ENCODE measurements at places on chromosomes 13 and 19.
A peak's percentile ranks its signal among the peaks of the same experiment; 100 is the strongest.

- no peak for DNase-seq
Measured at GRCh38 chr13:97335488-97336134, 98.4 kb upstream of the RAP2A start.

GRCh38 chr19:30719189-30719998 lies 347.2 kb downstream of the ZNF536 start:
- peak; percentile 55 for DNase-seq

- no peak for DNase-seq
Measured at GRCh38 chr13:34749046-34749445, 193.0 kb upstream of the NBEA start.

DNA sequence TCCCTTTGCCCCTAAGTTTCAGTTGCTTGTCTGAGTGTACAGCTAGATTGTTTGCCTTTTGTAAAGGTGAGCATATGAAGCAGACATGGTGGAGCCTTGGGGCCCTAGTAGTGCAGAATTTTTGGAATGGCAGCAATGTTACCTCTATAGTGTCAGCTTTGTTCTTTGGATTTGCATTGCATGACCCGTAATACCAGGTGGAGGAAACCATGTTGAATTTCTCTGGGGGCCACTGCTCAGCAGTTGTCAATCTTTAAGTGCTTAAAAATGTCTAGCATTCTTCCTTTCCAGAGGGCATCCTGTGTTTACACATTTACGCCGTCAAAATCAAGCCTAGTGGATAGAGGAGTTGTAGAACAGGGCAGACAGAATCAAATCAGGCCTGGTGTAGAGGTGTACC lies 303.3 kb downstream of the ATP8A2 start:
- no peak for DNase-seq

DNA sequence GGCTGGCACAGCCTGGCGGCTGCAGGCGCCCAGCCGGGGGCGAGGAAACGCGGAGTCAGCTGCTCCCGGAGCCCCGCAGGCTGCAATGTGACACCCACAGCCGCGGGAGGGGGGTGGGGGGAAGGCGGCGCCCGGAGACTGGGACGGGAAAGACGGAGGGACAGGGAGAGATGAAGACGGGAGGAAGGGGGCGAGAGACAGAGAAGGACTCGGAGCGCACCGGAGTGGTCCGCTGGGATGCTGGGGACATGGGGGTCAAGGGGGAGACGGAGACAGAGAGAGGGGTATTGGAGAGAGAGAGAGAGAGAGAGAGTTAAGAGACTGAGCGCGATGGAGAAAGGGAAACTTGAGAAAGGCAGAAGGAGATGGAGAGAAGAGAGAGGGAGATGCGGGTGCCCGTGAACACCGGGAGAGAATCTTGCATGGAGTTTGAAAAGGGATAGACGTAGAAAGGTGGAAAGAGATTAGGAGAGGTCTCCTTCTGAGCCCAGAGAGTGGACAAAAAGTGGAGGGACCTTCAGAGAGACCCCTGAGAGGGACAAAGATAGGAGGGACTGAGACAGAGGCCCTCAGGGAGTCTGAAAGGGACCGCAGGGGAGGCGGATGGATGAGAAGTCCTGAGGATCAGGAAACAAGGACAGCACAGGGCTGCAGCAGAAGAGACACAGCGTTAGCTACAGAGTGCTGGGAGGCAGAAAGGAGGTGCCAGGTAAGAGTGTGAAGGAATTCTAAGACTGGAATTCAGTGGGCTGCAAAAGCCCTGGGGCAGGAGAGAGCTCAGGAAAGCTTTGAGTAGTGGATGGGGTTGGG lies 1.0 kb downstream of the SCN1B start:
- DNase-seq: peak; percentile 20

DNA sequence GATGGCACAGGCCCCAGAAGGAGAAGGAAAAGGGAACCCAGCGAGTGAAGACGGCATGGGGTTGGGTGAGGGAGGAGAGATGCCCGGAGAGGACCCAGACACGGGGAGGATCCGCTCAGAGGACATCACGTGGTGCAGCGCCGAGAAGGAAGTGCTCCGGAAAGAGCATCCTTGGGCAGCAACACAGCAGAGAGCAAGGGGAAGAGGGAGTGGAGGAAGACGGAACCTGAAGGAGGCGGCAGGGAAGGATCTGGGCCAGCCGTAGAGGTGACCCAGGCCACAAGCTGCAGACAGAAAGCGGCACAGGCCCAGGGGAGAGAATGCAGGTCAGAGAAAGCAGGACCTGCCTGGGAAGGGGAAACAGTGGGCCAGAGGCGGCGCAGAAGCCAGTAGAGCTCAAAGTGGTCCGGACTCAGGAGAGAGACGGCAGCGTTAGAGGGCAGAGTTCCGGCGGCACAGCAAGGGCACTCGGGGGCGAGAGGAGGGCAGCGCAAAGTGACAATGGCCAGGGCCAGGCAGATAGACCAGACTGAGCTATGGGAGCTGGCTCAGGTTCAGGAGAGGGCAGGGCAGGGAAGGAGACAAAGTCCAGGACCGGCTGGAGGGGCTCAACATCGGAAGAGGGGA lies 1.1 kb downstream of the PPP1R12C start:
- no peak for DNase-seq

DNA sequence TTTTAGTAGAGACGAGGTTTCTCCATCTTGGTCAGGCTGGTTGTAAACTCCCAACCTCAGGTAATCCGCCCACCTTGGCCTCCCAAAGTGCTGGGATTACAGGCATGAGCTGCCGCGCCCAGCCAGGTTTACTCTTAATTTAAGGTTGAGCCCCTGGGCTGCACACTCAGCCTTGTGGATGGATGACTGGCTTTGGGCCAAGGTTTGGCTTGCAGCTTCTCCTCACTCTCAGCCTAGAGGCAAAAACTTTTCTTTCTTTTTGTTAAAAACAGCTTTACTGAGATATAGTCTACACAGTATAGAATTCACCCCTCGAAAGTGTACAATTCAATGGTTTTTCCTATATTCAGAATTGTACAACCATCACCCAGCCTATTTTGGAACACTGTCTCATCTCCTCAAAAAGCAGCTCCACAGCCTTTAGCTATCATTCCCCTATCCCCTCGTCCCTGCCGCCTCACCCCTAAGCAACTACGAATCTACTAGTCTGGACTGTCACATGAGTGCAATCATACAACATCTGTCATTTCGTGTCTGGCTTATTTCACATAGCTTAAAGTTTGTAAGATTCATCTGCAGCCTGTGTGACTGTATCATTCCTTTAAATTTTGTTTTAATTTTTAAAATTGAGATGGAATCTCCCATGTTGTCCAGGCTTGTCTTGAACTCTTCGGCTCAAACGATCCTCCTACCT lies 14.5 kb upstream of the TSPAN16 start:
- DNase-seq: no peak

DNA sequence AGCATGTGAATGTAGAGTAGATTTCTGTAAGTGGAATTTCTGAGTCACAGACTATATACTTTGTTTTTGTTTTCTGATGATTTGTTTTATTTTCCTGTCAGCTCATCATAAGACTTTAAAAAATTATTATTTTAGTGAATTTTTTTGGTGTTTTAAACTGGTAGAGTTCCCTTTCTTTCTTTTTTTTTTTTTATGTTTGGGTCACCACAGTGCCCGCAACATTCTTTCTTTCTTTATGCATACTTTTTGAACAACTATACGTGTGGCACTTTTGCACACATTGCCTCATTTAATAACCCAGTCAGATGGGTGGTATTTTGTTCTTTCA lies 46.0 kb downstream of the WDFY2 start:
- DNase-seq: no peak

GRCh38 chr19:35885225-35885738 lies 15.1 kb downstream of the NFKBID start:
- DNase-seq: no peak

DNA sequence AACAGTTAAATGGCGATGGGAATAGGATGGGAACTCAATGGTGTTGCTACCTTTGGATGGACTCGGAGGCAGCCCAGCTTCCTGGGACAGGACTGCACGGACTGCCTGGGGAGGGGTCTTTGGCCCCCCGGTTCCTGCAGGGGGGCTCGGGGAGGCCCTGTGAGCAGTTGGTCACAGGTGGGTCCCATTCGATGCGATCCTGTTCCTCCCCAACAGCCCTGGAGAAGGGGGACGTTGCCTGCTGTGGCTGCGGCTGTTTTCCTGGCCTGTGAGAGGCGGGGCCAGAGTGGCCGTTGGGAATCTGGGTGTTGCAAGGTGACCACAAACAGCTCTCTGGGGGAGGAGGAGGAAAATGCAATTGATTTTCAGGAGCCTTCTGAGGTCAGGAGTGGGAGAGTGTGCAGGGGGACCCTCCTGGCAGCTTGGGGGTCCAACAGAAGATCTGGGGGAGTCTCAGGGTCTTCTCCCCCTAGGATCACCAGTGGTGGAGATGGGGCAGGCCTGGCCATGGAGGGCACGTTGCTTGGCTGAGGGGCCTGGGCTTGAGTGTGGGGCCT lies 1.9 kb upstream of the PLPPR3 start:
- DNase-seq: no peak

- peak; percentile 93 for DNase-seq
Measured at GRCh38 chr19:16111160-16111908, at the start of gene RAB8A. Gene RAB8A, plus strand, starts transcription at chr19:16111889. Its CDS starts 13 bp downstream, at chr19:16111902.

GRCh38 chr13:108283110-108283509 lies 13.6 kb downstream of the TNFSF13B start:
- DNase-seq: no peak

DNA sequence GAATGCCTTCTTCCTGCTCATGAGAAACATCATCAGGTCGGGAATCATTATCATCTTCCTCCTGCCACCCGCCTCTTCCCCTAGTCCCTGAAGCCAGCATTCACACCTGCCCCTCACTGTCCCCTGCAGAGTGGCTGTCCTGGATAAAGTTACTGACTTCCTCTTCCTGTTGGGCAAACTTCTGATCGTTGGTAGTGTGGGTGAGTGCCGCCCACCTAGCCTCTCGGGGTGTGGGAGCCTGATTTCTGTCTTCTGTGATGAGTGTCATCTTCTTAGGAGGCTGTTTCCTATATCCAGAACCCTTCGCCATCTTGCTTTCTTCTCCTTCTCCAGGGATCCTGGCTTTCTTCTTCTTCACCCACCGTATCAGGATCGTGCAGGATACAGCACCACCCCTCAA lies 12.5 kb downstream of the SLC44A2 start:
- DNase-seq: no peak

GRCh38 chr13:95182570-95183265 lies 118.5 kb downstream of the ABCC4 start:
- no peak for DNase-seq

DNA sequence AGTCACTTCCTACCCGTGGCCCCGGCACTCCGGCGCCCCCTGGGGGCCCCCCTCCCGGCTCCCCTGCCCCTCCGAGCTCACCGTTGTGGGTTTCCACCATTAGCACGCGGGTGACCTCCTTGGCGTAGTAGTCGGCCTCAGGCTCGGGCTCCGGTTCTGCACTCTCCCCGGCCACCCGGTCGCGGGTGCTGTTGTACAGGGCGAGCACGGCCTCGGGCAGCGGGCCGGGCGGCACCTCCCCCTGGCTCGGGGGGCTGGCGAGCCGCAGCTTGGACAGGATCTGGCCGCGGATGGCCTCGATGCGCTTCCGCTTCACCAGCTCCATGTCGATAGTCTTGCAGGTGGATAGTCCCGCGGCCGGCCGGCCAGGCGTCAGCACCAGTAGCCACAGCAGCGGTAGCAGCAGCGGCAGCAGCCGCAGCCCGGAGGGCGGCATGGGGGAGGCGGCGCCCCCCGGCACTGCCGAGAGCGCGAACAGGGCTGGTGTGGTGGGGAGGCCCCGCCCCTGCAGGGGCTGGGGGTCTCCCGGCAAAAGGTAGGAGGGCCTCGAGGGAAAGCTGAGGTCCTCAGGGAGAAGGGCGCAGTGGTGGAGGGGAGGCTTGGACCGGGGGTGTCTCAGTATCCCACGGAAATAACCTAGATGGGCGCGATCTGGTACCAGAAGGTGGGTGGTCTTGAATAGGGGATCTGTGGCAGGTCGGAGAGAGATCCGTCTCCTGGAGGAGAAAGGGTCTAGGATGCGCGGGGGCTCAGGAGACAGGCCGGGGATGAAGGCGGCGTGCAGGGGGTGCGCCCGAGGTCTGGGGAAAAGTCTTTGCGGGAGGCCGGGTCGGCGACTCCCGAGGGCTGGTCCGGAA lies 885 bp downstream of the TGFB1 start:
- DNase-seq: peak; percentile 60
